ENCODE measurements at places on chromosomes 5 and 9.

DNA sequence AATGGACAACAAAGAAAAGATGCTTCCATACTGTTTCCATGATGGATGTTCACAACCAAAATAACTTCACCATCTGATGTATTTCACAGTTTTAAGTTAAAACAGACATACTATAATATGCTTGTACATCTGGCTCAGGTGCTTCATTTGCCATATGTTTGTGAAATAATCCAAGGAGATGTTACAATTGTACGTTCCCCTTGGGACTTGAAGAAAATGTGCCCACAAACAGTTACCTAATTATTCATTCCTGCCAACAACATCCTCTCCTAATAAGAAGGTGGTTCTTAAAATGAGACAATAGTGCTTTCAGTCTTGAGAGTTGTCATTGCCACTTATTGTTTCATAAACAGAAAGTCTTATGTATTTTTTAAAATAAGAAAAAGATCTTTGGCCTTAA, 33.1 kb upstream of the SMARCA2 start:
- no peak for DNase-seq

- DNase-seq = no peak
Observed at GRCh38 chr5:100855295-100855694, 47.8 kb downstream of the ST8SIA4 start.

DNA sequence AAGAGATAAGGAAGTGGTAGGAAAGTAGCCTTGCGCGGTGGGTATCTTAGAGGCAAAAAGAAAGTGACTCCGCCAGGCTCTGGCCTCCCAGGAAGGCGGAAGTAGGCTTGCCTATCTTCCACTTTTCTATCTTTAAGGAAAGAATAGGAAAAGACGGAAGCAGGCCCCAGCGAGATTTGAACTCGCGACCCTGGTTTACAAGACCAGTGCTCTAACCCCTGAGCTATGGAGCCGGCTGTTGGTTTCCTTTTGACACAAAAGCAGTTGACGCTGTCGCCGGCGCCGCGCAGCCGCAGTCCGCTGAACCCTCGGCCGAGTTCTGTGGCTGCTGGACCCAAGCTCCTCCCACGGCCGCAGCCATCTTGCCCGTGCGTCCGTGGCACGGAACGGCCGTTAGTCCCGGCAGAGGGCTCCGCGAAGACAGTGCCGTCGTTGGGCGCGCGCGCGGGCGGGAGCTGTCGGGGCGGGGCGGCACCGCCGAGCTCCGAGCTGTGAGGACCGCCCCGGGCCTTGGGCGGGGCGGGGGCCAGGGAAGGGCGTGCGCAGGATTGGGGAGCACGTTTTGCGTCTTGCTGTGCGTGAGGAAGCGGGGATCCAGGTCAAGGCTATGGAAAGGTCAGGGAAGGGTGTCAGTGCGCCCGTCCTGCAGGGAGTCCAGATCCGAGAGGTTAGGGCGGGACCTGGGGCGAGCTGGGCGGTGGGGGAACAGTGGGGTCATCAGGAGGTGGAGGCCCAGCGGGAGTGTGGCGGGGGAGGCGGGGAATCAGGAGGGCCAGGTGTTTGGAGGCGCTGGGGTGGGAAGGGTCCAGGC, 13.3 kb downstream of the TRIM7 start:
- DNase-seq = no peak

DNA sequence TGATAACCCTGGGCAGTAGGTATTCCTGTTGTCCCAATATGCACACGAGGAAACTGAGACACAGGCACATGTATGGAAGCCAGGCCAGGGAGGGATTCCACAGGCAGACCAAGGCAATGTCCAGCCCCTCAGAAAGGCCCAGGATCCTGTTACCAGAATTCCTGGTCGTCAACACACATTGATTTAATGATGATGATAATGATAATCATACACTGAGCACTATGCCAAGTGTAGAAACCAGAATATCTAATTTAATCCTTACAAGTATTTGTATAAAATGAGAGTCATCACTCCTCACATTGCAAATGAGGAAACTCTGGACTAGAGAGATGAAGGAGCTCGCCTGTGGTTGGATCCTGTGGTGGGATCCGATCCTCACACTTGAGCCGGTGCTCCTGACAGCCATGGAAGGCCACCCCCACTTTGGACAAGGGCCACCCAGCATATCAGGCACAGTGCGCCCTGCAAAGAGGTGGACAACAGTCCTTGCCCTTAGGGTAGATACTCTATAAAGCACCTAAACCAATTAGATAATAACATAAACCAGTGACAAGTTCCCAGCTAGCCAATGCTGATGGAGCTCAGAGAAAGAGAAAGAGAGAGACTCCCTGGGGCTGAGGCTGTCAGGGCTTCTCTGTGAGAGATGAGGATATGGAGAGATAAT, 185.3 kb downstream of the SLIT3 start:
- no peak for DNase-seq

GRCh38 chr5:51201024-51201423, 182.2 kb upstream of the ISL1 start:
- DNase-seq = no peak

DNA sequence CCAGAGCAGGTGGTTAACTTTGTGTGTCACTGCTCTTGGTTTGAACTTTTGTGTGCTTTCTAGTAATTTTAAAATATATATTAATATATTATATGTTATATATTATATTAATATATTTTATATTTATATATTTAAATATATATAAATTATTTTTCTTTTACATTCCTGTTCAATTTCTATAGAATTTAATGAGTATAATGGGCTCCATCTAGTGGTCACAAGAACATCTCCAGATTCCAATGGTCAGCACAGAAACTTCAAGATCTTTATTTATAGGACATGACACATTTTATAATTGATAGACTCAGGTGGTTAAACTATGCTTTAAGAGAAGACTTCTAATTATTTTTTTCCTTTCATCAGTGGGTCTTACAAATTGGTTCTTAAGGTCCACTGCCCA, 39.1 kb downstream of the COL23A1 start:
- DNase-seq = peak; percentile 20

GRCh38 chr5:133930061-133930812, 38.2 kb downstream of the C5orf15 start:
- DNase-seq = peak; percentile 66

GRCh38 chr5:124606543-124606942, 139.9 kb downstream of the ZNF608 start:
- no peak for DNase-seq

DNA sequence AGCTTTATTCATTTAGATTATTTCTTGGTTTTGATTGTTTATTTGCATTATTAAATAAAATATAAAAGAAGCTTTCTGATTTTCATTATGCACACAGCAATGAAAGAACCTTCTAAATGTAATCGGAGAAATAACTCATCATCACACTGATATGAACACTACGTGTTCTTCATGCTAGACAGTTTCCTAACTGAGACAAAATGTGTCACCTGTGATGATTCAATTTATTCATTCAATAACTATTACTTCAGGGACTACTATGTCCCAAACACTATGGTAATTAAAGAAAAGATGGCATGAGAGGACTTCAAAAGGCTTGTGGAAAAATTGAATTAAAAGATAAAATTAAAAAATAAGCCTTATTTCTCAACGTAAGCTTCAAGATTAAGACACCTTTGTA, 118.1 kb downstream of the SPEF2 start:
- DNase-seq = no peak

DNA sequence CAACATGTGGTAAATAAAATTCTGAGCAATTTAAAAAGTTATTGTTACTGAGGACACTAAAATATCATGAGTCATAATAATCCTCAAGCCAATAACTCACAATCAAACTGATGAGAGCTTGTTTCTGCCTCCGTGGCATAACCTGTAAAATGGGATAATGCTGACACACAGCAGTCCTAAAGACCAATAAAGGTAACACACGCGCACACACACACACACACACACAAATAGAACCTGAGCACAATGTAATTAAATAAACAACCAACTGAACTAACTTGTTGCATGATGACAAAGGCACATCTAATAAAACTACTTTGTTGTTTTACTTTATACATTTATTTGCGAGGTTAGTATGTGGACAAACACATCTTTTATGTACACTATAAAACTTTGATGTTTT, 358.2 kb downstream of the BNC2 start:
- no peak for DNase-seq

DNA sequence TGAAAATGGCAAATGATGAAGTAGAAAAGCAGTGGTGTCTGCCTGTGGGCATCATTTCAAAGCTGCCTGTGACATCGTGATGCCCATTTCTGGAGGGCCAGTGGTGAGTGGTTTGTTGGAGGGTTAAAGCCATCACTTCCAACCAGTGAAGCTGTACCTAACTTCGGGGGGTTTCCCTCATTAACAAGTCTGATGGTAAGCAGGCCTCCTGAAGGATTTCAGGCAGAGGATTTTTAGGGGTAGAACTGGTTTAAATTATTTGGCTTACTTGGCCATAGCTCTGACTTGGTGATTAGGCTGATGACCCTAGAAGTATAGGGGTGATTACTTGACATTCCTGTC, 10.7 kb downstream of the TNFAIP8 start:
- DNase-seq = no peak

GRCh38 chr9:14164908-14165307, 149.0 kb downstream of the NFIB start:
- DNase-seq = no peak

DNA sequence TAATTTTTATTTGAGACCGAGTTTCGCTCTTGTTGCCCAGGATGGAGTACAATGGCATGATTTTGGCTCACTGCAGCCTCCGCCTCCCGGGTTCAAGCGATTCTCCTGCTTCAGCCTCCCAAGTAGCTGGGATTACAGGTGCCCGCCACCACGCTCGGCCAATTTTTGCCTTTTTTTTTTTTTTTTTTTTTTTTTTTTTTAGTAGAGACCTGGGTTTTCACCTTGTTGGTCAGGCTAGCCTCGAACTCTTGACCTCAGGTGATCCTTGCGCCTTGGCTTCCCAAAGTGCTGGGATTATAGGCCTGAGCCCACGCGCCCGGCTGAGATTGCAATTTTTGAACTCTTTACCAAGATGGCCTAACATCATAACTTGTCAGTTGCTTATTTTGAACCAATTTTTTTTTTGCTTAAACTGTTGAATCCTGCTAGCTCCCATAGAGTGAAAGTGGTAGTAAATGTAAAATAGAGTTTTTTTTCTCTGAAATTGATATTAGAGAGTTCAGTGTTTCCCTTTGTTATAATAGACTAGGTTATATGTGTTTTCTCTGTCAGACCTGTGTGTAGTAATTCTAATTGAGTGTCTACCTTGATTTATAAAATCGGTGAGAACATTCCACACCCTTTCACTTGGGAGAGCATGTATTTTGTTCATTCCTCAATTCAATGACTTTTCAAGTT, 3.8 kb downstream of the GPBP1 start:
- no peak for DNase-seq

DNA sequence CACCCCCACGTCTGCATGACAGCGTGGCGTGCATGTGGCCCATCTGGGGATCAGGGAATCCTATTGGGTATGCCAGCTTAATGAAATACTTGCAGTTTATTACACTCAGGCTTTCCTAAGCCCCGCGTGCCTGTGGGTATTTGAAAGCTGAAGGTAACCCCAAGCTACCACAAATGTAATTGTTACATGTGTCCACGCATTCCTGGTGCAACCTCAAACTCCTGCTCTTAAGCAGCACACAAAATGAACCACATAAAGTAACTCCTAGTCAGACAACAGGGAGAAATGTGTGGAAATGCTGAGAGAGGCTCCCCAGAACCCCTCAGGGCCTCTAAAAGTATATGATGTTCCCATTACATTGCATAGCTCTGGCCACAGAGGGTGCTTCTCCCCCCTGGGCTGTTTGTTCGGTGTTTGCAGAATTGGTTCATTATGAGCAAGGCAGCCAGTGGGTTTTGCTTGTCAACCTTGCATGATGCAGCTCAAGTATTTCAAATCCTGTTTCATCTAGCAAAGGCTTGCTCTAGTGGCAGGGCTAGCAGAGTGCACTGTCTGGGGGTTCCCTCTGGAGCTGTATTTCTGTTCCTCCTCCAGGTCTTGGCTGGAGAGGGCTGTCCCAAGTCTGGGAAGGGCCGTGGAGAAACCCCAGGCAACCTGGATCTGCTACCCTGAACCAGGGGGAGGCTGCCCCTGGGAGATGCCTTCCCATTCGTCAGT, 1.8 kb upstream of the DCANP1 start:
- no peak for DNase-seq

GRCh38 chr9:129250786-129251185, 72.7 kb upstream of the IER5L start:
- DNase-seq = no peak

DNA sequence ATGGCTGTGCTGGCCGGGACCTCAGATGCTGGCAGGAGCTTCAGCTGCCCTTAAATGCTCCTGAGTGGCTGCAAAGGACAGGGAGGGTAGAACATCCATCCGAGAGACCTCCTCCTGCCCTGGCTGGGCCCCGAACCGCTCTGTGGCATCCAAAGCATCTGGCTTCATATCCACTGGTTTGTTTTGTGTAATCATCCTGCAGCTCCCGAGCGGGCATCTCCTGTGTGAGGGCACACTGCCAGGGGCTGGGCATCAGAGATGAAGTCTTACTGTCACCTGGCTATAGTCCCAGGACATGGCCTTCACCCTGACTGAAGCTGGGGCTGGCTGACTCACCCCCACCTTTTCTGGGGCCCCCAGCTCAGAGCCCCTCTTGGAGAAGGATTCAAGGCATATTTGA, 18.5 kb upstream of the NTNG2 start:
- DNase-seq = no peak

GRCh38 chr9:70580606-70581195, 166.2 kb upstream of the KLF9 start:
- DNase-seq = no peak
